T-helper 9 cell (primary cell): ENCODE measurements at places on chromosomes 12 and 14.

GRCh38 chr12:114687802-114688201 is 3.8 kb upstream of the TBX3 start:
- DNase-seq, result no peak

DNA sequence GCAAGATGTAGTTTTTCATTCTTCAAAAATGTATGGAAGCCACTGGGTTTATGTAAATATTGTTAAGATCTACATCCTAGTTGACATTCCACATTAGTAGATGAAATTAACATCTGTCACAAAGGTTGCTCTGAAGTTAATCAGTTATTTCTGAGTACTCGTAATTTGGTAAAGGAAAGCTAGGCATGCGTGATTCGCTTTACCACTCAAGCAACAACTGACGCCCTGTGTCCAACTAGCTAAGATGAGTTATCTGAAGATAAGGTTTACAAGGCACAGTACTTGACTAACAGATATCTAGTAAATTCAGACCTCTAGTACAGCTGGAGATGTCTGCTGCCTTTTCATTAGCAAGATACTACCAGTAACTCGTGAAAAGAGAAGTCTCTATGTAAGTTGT is 14.1 kb downstream of the PRKD1 start:
- DNase-seq, result no peak

- no peak for DNase-seq
These were observed 110.4 kb downstream of the BCAT1 start for GRCh38 chr12:24838531-24838950.

DNA sequence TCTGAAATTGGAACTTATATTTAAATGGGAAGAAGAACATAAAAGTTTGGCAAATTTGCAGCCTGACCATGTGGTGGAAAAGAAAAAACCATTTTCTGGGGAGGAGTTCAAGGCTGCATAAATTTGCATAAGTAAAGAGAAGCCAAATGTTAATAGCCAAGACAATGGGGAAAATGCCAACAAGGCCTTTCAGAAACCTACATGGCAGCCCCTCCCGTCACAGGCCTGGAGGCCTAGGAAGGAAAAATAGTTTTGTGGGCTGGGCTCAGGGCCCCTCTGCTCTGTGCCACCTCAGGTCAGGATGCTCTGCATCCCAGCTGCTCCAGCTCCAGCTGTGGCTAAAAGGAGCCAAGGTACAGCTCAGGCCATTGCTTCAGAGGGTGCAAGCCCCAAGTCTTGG is 67.6 kb upstream of the CCDC60 start:
- no peak for DNase-seq

- DNase-seq, result no peak
These were observed 19.7 kb upstream of the DUSP16 start for GRCh38 chr12:12582193-12582881.

DNA sequence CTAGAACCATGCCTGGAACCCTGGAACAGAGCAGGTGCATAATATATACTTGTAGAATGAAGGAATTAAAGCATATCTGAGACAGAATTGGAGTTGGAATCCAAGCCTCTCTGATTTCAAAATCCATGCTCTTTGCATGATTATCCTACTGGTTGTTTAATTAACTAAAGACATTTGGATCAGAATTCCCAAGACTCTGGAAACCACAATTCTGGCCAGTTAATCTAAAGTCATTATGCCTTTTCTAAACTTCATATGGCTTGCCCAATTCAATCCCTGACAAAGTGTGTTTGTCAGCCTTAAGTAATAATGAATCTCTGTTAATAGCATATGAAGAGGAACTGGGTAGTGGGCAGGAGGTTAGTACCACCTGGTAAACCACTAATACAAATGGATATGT is 422.6 kb downstream of the ATP23 start:
- DNase-seq, result no peak

DNA sequence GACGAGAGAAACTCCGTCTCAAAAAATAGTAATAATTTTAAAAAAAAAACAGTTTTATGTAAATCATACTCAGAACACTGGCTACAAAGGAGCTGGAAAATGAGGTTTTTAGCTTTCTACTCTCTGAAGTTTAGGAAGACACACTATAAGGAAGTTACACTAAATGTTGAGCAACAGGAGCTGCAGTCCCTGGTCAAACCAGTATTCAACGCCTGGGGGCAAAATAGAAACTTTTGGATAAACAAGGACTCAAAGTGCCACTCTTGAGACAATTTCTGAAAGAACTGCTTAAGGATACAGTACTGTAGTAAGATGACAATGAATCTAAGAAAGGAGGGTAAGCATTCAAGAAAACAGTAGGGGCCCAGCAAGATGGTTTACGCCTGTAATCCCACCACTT is 29.3 kb downstream of the ACTR6 start:
- DNase-seq, result no peak

DNA sequence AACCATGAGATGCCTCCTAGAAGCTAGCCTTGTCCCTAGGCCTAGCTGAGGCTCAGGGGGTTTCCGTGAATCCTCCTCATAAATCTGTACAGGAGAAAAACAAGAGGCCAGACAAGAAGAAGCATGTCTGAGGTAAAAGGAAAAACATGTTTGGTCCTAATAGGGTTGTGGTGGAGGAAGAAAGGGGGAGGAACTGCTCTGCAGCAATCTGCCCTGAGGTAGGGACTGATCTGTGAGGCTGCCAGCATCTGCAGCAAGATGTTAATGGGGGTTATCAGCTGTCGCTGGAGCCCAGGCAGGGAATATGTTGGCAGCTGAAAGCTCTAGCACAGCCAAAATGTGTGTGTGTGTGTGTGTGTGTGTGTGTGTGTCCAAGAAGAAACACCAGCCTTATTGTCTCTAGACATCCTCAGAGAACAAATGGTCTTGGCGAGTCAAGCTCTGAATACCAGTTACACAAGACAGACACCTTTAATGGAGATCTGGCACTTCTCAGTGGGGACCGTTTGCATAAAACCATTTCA is 218.5 kb downstream of the NUAK1 start:
- DNase-seq, result no peak

GRCh38 chr12:73221398-73221797 is 949.2 kb downstream of the TRHDE start:
- DNase-seq, result no peak
